Dermis microvascular lymphatic vessel endothelial cell (primary cell): ENCODE measurements at places on chromosomes 7 and 10. TPM values are rescaled to one million over a fixed set of nuclear protein-coding genes. Genes with fewer than 3 reads are reported as not detected.

PNLIP gene
- not detected in 2 replicates for total RNA-seq

BLNK gene
- total RNA-seq: not detected in 2 replicates

CADPS2 gene
- 49.0 and 49.2 TPM in 2 replicates for total RNA-seq

OIT3 gene
- under 0.01 and 0.13 TPM in 2 replicates for total RNA-seq

ZNF25 gene
- 3.6 and 5.2 TPM in 2 replicates for total RNA-seq

DNA sequence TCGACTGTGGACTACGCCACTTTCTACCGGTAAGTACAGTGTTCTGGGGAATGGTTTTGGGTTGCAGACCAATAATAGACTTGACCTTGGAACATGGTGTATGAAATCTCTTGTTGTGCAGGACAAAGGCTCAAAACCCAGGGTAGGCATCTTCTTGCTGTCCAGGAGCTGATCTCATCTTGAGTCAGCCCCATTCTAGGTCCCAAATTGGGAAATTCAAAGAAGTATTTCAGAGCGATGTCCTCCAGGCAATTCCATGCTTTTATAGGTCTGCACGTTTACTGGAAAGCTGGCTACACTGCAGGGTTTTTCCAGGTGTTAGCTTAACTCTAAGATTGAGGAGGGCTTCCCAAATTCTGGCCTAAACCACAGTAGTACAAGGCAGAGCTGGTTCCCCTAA is 180.7 kb downstream of the BMPER start:
- DNase-seq: no peak

DNA sequence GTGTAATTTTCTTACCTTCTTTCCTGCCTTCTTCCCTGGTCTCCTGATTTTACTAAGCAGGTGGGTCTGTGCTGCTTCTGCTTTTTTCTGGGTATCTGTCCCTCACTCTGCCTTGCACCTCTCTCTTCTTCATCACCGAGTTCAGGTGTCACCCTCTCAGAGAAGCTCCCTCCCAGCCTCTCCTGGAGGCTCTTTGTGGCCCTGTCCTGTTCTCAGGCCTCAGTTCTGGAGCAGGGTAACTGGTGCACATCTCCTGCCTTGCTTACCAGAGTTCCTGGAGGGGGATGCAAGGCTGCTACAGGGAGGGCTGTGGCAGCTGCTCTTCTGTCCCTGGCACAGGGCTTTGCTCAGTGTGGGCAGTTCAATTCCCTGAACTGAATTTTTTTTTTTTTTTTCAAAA is 66.1 kb downstream of the RBM33 start:
- no peak for DNase-seq

GRCh38 chr10:117005527-117006055 is 604 bp upstream of the SHTN1 start:
- no peak for DNase-seq

DNA sequence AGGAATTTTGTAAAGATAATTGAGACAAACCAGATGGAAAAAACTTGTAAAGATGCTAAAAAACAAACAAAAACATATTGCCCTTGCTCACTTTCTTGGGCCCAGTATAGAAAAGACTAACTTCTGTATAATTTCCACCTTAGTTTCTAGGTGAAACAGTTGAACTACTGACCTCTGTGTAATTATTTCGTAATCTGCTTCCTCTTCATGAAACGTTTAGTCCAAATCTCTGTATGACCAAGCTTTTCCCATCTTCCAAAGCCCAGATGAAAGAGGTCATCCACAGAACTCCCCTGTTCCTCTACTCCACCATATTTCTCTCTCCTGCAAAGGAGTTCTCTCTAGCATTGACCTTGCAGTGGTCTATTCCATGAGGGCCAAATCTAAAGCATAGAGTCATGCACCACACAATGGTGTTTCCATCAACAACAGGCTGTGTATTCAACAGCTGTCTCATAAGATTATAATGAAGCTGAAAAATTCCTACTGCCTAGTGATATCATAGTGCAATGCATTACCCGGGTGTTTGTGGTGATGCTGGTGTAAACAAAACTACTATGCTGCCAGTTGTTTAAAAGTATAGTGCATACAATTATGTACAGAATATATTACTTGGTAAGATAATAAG is 647.6 kb downstream of the TNS3 start:
- no peak for DNase-seq
